Activated naive CD8-positive, alpha-beta T cell treated with anti-CD3 and anti-CD28 coated beads for 36 hours (primary cell): ENCODE measurements at places on chromosomes 1 and 21. TPM values are rescaled to one million over a fixed set of nuclear protein-coding genes. Genes with fewer than 3 reads are reported as not detected.

- no peaks in the 10 kb centered on the region for H3K27me3 ChIP-seq
- peak overlapping the region; percentile 74 for H3K27ac ChIP-seq
- peaks cover 17% of the 10 kb centered on the region for H3K4me1 ChIP-seq
These were observed 61.8 kb upstream of the PTGFRN start for GRCh38 chr1:116847688-116848531.

The HCRTR1 gene
- not detected for total RNA-seq

GRCh38 chr1:210792250-210793102, 341.5 kb downstream of the KCNH1 start:
- H3K27ac ChIP-seq = no peak overlapping the region
- H3K4me1 ChIP-seq = no peaks in the 10 kb centered on the region
- H3K4me3 ChIP-seq = no peak overlapping the region
- H3K27me3 ChIP-seq = peaks cover 8% of the 10 kb centered on the region

GRCh38 chr1:239212811-239213220, 173.6 kb upstream of the CHRM3 start:
- H3K4me1 ChIP-seq = no peaks in the 10 kb centered on the region
- no peaks in the 10 kb centered on the region for H3K36me3 ChIP-seq
- H3K27me3 ChIP-seq = no peaks in the 10 kb centered on the region
- DNase-seq = no peak

The ACOT11 gene
- total RNA-seq = 1.0 TPM
